ENCODE measurements at places on chromosomes 3 and 15. TPM values are rescaled to one million over a fixed set of nuclear protein-coding genes. Genes with fewer than 3 reads are reported as not detected.

Gene LRRC34
- 0.97 TPM for total RNA-seq

Gene CPN2
- total RNA-seq: not detected

Gene LMAN1L
- total RNA-seq: not detected

Gene PLSCR4
- total RNA-seq: 27.9 TPM

Gene AGBL1
- total RNA-seq: not detected

Gene CIDEC
- not detected for total RNA-seq

Gene ISL2
- not detected for total RNA-seq

Gene KY
- total RNA-seq: not detected

Gene STRA6
- total RNA-seq: 0.32 TPM

Gene ROPN1B
- total RNA-seq: not detected

Gene MCTP2
- not detected for total RNA-seq

All from epithelial cell of umbilical artery (primary cell).